ENCODE measurements at places on chromosomes 1 and 21.

- DNase-seq = no peak
Measured at GRCh38 chr1:58886611-58887010, 102.8 kb upstream of the JUN start.

DNA sequence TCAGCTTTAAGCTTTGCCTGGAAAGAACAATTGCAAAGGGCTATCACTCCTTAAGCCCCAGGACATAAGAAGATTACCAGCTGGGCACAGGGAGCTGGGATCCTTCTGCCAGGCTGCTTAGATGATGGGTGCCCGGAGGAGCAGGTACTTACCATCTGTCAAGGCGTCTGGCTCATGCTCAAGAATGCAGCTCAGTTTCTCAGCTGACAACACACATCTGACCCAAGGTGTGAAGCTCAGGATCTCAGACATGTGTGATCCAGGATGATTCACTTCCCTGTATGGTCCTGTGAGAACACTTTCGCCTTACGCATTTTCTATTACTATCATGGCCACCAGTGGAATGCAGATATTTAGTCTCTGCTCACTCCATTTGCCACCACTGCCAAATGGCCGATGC, 14.7 kb upstream of the DISC1 start:
- DNase-seq = no peak

- DNase-seq = no peak
Measured at GRCh38 chr1:85581802-85582686, 1.5 kb downstream of the CCN1 start.

DNA sequence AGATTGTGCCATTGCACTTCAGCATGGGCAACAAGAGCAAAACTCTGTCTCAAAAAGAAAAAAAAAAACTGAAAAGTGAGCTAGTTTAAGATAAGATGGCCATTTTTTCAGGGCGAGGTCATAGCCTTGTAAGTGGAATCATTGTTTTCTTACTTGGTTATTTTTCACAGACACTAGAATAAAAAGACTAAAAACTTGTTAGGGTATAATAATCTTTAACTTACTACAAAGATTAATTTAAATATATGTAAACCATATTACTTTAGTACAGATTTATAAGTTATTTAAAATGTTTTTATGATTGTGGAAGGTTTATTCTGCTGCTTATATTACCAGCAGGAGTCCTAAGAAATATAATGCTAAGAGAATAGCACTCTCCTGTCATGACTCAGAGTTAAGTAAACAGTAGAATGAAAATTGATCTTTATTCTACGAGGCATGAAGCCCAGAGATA, 23.5 kb downstream of the ANGPTL1 start:
- no peak for DNase-seq

DNA sequence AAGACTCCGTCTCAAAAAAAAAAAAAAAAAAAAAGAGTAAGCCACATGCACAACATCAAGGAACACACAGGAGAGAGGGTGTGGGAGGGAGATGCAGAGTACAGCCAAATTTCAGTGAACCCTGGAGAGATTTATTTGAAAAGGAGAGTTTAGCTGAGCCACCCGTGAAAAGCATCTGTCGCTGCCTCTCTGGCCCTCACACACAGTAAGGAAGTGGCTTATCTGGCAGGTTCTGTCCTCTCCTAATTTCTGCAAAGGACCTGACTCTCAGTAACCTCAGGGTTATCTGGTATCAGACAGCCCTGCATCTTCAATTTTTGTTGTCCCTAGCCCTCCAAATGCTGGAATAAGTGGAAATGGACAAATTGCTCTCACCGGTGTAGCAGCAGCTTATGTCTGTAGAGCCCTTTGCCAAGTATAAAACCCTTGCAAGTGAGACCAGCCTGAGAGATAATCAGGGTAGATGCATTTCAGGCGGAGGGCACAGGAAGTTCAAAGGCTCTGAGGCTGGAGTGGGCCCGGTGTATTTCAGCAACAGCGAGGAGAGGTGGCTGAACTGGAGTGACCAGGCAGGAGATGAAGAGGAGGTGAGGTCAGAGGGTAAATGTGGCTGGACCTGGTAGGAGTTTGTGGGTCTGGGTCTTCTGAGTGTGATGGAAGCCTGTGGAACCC, 16.7 kb upstream of the IL10RB start:
- no peak for DNase-seq

DNA sequence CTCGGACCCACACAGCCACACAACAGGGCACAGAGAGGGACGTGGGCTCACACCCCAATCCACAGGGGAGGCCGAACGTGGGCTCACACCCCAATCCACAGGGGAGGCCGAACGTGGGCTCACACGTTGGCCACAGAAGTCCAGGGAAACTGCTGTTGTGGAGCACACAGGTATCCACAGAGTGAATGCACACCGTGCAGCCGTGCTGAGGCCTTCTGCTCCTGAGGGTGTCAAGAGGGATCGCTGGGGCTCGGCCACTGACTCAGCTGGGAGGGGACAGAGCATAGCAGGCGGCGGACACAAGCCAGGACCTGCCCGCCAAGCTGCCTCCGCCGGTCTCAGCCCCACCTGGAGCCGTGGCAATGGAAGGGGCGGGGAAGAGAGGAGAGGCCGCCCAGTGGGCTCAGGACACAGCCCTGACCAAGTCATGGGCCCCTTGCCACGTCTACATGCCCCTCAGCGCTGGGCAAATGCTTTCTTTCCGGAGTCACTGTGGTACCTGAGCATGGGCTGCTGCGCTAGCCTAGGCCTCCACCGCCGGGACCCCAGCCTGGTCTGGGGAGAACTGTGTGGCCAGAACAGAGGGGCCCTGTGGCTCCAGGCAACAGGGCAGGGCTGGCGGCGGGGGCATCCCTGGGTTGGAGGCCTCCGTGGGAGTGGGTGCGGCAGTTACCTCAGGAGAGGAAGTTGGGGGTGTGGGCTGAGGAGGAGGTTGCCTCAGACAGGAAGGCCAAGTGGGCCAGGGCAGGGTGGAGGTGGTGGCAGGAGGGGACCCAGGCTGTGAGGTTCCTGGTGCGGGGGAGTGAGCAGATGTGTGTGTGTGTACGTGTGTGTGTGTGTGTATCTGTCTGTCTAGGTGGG, 1.2 kb downstream of the SYTL1 start:
- no peak for DNase-seq

DNA sequence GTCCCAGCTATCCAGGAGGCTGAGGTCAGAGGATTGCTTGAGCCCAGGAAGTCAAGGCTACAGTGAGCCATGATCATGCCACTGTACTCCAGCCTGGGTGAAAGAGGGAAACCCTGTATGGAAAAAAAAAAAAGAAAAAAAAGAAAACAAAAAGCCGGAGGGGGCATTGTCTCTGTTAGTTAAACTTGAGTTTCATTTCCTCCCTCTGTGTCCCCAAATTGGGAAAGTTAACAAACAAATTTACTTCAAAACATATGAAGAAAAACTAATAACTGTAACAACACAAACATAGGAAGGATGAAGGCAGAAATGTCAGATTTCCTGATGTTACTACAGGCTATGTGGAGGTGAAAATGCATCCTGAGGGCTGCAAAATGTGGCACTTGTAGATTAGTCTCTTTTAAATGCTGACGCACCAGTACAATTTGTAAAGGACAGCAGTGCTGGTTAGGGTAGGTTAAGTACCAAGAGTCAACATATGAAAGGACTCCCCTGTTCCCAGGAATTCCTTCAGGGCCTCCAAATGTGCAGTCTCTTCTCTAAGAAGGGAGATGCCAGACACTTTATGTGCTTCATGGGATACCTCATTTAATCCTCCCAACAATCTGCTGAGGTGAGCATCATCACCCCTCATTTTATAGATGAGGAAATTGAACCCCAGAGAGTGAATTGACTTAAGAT, 52.9 kb downstream of the DEGS1 start:
- DNase-seq = no peak

DNA sequence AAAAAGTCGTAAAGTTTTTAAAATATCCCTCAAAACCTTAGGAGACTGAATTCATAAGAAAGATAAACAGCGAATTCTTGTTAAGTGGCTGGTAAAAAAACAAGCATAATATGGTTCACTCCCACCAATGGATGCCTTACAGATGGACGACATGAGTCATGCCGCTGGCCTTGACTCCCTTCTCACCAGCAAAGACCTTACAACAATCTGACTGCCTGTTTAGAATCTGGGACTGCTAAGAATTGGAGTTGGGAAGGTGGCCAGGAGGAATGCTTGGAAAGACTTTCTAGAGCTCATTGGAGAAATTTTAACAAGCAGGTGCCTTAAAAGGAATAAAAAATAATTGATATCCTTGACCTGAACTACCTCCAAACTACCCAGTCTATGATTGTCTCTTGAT, 206.9 kb upstream of the FMN2 start:
- no peak for DNase-seq

DNA sequence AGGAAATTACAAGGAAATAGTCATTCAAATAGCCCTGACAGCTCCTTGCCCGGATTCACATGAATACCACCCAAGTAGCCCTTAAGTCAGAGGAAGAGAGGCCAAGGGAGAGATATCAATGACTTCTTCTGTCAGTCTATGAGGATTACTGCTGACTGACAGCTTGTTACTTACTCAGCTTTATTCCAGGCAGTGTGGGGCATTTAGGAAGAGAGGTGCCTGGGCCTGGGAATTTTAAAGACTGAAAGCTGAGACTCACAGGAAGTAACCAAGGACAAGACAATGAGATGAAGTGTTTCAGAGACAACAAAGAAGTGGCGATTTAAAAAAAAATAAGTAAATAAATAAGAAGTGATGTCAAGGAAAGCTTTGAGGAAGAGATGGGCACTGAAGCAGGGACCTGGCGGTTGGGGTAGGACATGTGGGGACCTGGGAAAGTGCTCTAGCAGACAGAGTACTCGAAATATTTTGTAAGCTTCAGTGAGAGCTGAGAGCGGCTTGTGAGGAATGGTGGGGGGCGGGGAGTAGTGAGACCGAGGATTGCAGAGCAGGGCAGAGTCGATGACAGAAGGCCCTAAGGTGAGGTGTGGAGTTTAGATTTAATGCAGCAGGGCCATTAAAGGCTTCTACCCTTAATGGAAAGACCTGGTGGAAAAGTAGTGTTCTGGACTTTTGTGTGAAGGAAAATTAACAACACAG, 58.9 kb downstream of the ST3GAL3 start:
- peak; percentile 36 for DNase-seq
